Tibial artery (tissue), 4 donors: ENCODE measurements at places on chromosomes 6 and 20.

DNA sequence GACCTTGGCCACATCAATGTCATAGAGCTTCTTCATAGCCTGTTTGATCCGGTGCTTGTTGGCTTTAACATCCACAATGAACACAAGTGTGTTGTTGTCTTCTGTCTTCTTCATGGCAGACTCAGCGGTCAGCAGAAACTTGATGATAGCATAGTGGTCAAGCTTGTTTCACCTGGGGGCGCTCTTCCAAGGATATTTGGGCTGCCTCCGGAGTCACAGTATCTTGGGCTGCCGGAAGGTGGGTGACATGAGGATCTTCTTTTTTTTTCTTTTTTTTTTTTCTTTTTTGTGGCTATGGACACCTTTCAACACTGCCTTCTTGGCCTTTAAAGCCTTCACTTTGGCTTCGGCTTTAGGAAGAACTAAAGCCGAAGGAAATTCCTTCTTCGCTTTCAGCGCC is 244.6 kb downstream of the GJA1 start:
- DNase-seq, result no peak

GRCh38 chr6:94414041-94414440 is 994.7 kb upstream of the EPHA7 start:
- no peak for DNase-seq

- DNase-seq, result no peak
Measured at GRCh38 chr20:50540620-50541605, 30.7 kb downstream of the PTPN1 start.

DNA sequence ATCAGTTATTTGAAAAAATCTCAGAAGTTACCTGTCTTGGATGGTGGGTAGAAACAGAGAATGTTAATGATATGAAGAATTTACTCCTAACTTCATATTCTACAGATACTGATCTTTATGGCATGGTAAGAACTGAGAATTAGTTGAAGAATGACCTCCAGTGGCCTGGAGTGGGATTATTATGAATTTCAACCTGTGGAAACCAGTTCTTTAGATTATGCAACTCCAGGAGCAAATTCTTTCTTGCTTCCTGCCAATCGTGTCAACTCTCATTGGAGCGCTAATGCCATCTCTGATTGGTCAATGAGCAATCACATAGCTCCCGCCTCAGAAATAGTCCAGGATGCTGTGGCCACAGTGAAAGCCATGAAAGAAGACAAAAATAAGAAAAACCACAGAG is 40.6 kb downstream of the LYRM2 start:
- DNase-seq, result no peak

- no peak for DNase-seq
Measured at GRCh38 chr20:3653921-3654320, 9.3 kb downstream of the GFRA4 start.

DNA sequence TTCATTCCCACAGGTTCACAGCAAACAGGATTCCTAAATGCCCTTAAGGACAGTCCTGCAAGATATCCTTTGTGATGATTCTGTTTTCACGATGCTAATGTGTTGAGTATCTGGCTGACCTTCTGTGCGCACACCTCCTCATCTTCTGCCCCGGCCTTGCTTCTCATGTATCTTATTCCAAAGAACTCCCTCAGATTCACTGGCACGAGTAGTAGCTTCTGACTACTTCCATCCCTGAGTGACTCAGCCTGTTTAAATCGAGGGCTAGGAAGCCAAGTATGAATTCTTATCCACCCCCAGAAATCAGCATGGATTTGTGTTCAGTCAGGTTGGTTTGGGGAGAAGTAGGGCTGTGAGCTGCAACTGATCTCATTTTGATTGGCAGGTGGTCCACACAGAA is 190.2 kb upstream of the SNX9 start:
- no peak for DNase-seq

DNA sequence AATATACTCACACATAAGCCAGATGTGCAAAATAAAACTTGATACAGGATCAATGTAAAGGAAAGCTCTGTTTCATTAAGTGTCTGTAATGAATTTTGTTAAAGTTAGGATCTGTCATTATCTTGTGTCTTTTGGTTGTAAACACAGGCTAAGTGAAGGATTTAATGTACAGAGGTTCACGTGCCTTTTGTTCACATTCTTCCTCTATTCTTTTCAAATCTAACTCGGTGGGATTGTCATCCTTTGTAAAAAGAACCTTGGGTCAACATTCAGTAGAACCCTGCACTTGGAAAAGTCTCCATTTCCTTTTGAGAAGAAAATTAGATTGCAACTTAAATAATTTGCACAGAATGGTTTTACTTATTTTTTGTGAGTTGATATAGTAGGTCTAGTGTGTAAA is 7.7 kb upstream of the LIN28B start:
- DNase-seq, result no peak

GRCh38 chr6:122790028-122790422 is 967 bp downstream of the SMPDL3A start:
- no peak for DNase-seq

- DNase-seq, result peak; percentile 77
Measured at GRCh38 chr6:39377539-39377950, 55.0 kb upstream of the KCNK16 start.

DNA sequence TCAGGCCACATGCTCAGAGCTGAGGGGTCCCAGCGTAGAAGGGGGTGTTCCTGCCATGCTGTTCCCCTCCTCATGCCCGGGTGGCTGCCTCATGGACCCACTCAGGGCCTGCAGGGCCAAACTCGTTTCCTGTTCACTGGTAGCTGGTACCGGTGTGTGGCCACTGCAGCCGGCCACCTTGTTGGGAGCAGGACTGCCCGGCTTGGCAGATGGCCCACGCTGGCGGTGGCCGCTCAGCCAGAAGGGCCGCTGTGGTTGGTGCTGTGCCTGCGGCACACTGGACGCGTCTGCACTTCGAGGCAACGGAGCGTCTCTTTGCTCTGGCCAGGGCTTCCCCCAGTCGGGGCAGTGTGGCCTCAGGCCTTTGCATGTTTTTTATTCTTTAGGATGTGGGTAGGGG is 10.0 kb upstream of the COL20A1 start:
- no peak for DNase-seq

DNA sequence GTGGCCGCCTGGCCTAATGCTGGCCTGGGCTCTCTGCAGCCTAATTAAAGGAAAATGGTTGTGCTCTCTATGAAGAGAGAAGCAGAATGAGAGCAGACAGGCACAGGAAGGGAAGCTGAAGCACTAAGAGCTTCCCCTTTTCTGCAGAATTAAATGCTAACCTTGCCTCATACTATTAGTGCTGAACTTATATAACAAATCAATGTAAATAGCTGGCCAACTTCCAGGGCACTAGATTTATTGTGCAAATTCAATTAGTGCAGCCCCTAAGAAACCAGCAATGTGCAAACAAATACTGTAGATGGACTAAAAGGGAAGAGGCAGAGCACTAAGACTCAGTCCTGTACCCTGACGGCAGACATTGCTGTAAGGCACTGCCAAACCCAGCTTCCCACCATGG is 36.1 kb upstream of the INSM1 start:
- DNase-seq, result no peak

GRCh38 chr20:61958773-61959700 is 106.6 kb downstream of the TAF4 start:
- DNase-seq, result peak; percentile 43

GRCh38 chr6:82095091-82095490 is 152.5 kb downstream of the IBTK start:
- DNase-seq, result no peak

- DNase-seq, result no peak
Measured at GRCh38 chr6:139287868-139288267, 3.9 kb downstream of the TXLNB start.

DNA sequence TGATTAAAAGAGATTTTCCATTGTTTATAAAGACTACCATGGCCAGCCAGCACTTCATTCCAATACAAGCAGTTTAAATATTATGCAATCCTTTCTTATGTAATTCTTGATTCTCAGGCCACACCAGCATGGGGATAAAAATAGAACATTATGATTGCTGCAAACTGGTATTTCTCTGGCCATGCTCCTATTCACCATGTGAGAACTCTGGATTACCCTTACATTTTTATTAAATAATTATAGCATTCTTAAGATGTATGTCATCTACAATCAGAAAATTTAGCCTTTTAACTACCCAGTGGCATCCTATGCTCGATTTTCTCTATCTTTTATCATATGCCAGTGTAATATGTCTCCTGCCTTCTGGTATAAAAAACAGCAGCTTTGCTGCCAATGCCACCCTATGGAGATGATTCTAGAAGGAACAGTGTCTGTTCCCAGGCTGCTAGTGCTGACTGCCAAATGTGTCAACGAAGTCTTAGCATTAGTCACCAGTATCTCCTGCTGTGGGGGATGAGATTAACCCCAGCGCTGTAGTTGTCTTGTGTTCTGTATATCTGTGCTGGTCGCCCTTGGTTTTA is 501.4 kb downstream of the BCKDHB start:
- DNase-seq, result no peak

DNA sequence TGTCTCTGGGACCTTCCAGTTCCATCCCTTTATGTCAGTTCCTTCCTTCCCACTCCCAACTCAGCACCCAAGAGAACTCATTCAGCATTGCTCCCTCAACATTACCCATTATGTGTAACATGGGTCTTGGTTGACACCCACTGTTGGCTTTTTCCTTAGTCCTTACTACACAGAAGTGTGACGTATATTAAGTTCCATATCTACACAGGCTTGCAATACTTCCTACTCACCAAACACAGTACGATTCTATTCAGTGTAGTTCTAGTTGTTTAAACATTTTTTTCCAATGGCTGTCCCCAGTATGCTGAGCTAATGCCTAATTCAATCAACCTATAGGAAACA is 37.7 kb downstream of the ARHGAP18 start:
- DNase-seq, result no peak

DNA sequence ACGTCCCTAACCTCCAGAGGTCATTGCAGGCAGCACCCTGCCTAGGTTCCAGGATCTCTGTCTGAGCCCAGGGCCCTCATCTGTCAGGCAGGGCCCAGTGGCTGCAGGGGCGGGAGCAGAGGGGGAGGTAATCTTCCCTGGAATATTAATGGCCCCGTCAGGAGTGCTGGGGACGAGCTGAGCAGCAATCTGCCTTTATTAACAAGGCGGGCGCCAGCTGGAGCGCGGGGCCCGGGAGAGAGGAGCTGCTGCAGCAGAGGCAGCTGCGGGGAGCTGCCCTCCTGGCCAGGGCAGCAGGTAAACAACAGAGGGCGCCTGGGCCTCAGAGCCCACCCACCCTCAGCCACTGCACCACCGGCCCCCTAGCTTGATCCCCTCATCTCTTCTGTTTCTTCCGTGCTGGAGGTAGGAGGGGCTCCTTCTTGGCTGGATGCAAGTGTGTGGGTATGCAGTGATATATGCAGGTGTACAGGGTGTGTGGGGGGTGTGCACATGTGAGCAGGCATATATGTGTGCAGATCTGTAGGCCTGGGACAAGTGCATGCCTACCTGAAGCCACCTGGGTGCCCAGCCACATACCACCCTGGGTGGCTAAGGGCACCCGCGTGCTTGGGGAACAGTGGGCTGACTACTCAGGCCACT is 131.8 kb upstream of the MLN start:
- DNase-seq, result no peak

GRCh38 chr6:157432231-157432891 is 51.4 kb downstream of the ZDHHC14 start:
- no peak for DNase-seq
